Activated T-cell treated with anti-CD3 and anti-CD28 coated beads, Interleukin-2, amount 50 U/mL, for 72 hours (primary cell): ENCODE measurements at places on chromosomes 2 and 18. TPM values are rescaled to one million over a fixed set of nuclear protein-coding genes. Genes with fewer than 3 reads are reported as not detected.

The CCDC141 gene
- 5.3 TPM for total RNA-seq

DNA sequence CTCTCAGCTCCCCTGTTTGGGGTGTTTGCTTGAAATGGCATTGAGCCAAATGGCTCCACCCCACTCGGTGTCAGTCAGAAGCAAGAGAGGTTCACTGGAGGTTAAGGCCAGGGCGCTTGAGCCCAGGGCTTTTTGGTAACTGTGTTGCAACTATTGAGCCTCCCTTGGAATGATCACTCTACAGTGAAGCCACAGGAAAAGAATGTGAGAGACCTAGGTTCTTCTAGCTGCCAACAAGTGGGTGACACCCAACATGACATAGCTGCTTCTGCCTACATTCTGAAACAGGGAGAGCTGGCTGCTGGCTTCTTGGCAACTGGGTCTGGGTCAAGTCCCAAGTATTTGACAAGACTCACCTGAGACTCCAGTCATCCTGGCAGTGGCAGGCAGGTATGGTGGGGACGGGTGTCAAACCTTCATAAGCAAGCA lies 7.1 kb upstream of the GRHL1 start:
- H3K4me1 ChIP-seq = no peaks in the 10 kb centered on the region
- H3K36me3 ChIP-seq = no peaks in the 10 kb centered on the region
- no peak for DNase-seq
- peaks cover 43% of the 10 kb centered on the region for H3K27me3 ChIP-seq
- no peak overlapping the region for H3K4me3 ChIP-seq

DNA sequence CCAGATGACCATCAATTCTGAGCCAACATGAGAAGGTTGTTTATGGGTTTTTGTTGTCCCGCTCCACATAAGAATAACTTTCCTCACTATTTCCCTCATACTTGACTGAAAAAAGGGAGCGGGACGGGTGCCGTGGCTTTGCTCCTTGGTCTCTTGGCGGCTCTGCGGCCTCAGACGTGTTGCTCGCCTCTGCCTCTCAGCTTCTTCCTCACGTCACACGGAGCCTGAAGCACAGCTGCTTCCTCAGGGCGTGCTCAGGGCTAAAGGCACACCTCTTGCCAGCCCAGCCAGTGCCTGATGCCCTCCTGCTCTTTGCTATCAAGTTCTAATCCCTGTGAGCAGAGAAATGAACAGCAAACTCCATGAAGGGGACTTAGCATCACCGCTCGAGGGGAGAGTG lies 17.9 kb upstream of the ID2 start:
- H3K27ac ChIP-seq = no peak overlapping the region
- DNase-seq = no peak
- H3K4me3 ChIP-seq = no peak overlapping the region
- H3K4me1 ChIP-seq = peaks cover 39% of the 10 kb centered on the region
- no peaks in the 10 kb centered on the region for H3K36me3 ChIP-seq
- H3K27me3 ChIP-seq = peaks cover 16% of the 10 kb centered on the region

DNA sequence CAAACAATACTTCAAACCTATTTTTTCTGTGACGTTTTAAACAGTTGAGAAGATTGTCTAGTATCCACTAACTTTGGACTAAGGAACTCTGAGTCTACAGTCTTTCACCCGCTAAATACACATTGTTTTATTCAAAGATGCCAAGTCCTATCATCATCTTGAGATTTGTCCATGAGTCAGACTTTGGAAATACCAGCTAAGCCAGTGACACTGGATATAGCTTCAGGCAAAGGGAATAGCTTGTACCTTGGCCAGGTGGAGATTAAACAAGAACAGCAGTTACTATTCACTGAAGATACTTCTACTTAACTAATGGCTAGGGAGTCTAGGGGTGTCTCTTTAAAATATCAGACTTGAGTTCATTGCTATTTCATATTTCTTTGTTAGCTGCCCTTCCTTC lies 137.5 kb downstream of the COMMD1 start:
- DNase-seq = no peak
- H3K27ac ChIP-seq = no peak overlapping the region
- no peaks in the 10 kb centered on the region for H3K27me3 ChIP-seq
- no peak overlapping the region for H3K4me3 ChIP-seq
- peaks cover 7% of the 10 kb centered on the region for H3K36me3 ChIP-seq

DNA sequence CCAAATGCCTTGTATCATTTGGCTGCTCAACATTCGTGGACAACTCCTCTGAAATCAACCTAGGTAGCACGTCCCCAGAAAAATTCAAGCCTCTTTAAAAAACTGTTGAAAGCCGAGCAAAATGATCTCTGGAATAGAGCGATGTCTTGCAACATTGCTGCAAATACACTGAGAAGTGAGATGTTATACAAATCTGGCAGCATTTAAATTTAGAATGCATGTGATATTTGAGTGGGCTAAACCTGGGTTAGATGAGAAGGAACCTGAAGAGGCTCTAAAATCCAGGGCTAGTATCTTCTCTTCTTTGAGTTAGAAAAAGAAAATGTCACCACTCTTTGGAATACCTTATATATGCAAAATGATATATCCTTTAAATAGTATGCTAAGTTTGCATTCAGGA lies 81.5 kb upstream of the ZBTB14 start:
- no peak overlapping the region for H3K4me3 ChIP-seq
- H3K27ac ChIP-seq = no peak overlapping the region
- H3K27me3 ChIP-seq = no peaks in the 10 kb centered on the region

DNA sequence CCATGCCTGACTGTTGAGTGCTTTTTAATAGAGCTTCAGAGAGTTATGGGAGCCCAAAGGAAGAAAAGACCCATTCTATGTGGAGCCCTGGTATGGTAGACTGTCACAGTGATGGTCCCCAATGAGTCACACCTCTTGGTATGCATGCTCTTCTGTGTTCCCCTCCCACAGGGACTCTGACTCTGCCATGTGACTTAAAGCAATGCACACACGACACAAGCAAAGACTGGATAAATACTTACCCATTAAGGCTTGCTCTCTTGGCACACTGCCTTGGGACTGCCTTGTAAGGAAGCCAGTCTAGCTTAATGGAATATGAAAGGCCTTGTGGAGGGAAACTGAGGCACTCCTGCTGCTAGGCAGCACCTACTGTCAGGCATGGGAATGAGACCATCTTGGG lies 16.7 kb upstream of the DTNB start:
- H3K27ac ChIP-seq = no peak overlapping the region
- no peaks in the 10 kb centered on the region for H3K4me1 ChIP-seq
- H3K27me3 ChIP-seq = peaks cover 5% of the 10 kb centered on the region
- no peak overlapping the region for H3K4me3 ChIP-seq

The GPR39 gene
- not detected for total RNA-seq

The GALNT1 gene
- 45.6 TPM for total RNA-seq

The LONRF2 gene
- 0.10 TPM for total RNA-seq

GRCh38 chr2:97982621-97983020 lies 13.1 kb downstream of the TMEM131 start:
- no peaks in the 10 kb centered on the region for H3K27me3 ChIP-seq
- no peak for DNase-seq
- H3K27ac ChIP-seq = no peak overlapping the region
- H3K4me1 ChIP-seq = peaks cover 17% of the 10 kb centered on the region

- no peak overlapping the region for H3K27ac ChIP-seq
- no peaks in the 10 kb centered on the region for H3K36me3 ChIP-seq
- no peak overlapping the region for H3K4me3 ChIP-seq
- DNase-seq = no peak
- H3K4me1 ChIP-seq = no peaks in the 10 kb centered on the region
Observed at GRCh38 chr2:177908182-177908581, 164.4 kb downstream of the PDE11A start.

DNA sequence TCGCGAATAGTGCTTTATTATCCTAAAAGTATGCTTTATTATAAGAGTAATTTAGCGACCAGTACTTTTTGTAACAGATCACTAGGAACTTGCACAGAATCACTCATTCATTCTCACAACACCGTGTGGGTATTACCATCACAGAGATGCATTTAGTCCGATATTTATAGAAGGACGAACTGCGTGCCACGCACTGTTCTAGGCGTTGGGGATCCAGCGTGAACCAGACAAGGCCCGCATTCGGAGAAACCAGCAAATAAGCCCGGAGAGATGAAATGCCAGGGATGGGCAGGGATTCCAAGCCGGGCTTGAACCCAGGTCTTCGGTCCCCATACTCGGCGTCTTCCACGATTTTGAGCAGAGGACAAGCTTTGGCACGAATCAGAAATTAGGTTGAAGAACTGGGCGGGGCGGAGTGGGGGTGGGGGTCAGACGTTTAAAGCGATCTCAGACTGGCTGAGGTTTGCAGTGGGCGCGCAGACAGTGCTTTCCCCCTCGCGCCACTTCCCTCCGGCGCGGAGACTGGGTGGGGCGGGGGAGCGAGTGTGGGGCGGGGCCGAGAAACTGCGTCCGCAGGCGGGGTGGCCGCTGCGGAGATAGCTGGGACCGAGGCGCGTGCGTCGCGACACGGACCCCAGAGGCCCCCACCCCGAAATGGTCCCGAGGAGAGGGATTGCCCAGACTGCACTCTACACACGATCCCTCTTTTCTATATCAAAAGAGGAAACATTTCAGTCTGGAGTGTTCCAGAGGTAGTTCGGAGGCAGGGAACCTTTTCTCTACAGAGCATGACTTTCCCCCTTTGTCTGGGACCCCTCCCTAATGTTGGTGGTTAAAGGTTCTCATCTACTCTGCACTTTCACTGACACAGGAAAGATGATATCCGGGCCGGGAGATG lies 1.1 kb upstream of the CXCR4 start:
- H3K4me3 ChIP-seq = peak overlapping the region; percentile 89
- DNase-seq = peak; percentile 90
- peaks cover 9% of the 10 kb centered on the region for H3K27me3 ChIP-seq
- H3K36me3 ChIP-seq = peaks cover 23% of the 10 kb centered on the region
- peak overlapping the region; percentile 97 for H3K27ac ChIP-seq

GRCh38 chr2:20990442-20991430 lies 53.1 kb downstream of the APOB start:
- no peaks in the 10 kb centered on the region for H3K36me3 ChIP-seq
- H3K27me3 ChIP-seq = no peaks in the 10 kb centered on the region
- DNase-seq = no peak
- H3K4me3 ChIP-seq = no peak overlapping the region

The ABCG5 gene
- total RNA-seq = not detected

DNA sequence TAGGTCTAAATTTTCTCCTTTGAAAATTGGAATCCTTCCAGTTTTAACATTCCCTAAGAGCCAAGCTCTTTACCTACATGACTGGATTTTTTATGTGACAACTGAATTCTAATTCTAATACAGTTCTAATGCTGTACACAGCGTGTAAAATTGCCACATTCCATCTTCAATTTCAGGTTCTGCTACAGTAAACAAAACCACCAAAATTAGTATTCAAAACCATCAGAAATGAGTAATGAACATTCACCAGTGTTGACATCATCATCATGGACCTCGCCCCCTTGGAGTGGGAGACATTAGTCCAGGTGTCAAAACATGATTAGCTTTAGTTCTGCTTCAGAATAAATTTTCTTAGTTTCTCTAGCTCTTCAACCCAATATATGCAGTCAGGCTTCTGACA lies 133.6 kb downstream of the MBD2 start:
- no peak overlapping the region for H3K27ac ChIP-seq
- H3K36me3 ChIP-seq = no peaks in the 10 kb centered on the region
- no peak for DNase-seq
- H3K27me3 ChIP-seq = no peaks in the 10 kb centered on the region
- H3K4me3 ChIP-seq = no peak overlapping the region
- H3K4me1 ChIP-seq = no peaks in the 10 kb centered on the region

GRCh38 chr2:161159456-161160225 lies 587 bp upstream of the TANK start:
- peaks cover 10% of the 10 kb centered on the region for H3K36me3 ChIP-seq
- peaks cover 62% of the 10 kb centered on the region for H3K4me1 ChIP-seq
- H3K27me3 ChIP-seq = no peaks in the 10 kb centered on the region
- H3K4me3 ChIP-seq = peak overlapping the region; percentile 93
- H3K27ac ChIP-seq = peak overlapping the region; percentile 84
